ENCODE measurements at places on chromosomes 13 and 19.

GRCh38 chr19:6086068-6086788 lies 24.1 kb downstream of the RFX2 start:
- DNase-seq: no peak

DNA sequence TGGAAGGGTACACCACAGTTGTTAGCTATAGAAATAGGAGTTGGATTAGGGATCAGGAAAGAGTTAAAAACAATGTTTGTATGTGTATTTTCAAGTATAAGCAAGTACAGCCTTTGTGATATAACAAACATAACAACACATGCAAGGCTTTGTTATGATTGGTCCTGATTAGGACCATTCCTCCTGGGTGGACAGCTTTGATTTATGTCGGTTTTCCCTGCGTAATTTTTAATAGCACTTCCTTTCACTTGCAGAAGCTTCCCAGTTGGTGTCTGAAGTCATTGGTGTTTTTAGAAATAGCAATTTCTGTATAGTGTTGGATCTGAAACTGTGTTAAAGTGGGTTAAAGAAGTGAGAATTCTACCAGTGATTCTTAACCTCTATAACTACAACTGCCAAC lies 10.0 kb downstream of the FNDC3A start:
- no peak for DNase-seq

- DNase-seq: no peak
Measured at GRCh38 chr19:54432144-54432738, 16.8 kb upstream of the LENG8 start.

DNA sequence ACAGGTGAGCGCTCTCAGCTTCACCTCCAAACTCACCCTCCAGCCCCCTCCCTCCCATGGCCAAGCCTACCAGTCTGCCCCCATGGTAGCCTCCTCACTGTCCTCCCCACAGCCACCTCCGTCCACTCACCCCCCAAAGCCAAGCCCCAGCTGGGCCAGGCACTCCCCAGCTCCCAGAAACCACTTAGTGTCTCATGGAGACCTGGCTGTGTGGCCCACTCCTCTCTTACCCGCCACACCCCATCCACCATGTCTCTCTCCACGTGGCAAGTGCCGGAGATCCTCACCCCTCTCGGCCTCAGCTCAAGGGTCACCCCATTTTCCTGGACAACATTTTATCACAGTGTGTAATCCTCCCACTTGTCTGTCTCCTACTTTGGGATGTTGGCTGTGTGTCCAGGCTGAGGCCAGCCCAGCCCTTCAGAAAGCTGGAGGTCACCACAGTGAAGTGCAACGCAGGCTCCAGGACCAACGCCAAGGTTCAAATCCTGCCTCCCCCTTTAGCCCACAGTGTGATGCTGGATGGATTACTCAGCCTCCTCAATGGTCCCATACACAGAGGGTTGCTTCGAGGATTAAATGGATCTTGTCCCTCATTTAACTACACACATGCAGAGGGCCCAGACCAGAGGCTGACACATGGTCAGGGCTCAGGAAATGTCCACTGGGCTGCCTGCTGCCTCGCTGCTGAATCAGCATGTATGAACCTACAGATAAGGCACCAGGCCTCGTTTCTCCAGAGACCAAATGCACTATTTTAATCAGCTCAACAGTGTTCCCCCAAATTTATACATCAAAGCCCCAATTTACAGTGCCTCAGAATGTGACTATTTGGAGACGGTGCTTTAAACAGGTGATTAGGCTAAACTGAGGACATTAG lies 71.3 kb downstream of the CEBPG start:
- DNase-seq: no peak

GRCh38 chr19:18651733-18652132 lies 14.9 kb downstream of the KLHL26 start:
- DNase-seq: no peak

- no peak for DNase-seq
Measured at GRCh38 chr13:80338781-80339562, 2.0 kb downstream of the SPRY2 start.

DNA sequence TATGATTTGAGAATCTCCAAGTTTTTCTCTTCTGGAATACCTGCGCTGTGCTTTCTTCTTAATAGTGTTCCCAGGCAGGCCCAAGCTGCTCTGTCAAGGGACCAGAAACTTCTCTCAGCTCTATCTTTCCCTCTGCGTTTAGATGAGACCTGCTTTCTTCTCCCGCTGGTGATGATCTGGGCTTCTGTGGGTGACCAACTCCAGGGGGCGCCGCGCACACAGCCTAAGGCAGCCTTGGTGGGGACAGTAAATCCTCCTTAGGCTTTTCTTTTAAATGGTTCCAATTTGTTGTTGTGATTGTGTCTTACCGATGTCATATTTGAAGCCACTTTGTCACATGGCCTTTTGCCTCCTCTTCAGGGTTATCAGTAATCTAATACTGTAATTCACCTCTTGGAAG lies 439.4 kb upstream of the KLF12 start:
- DNase-seq: no peak
